GM23248 (cell line): ENCODE measurements at places on chromosomes 3 and 15. TPM values are rescaled to one million over a fixed set of nuclear protein-coding genes. Genes with fewer than 3 reads are reported as not detected.
A peak's percentile ranks its signal among the peaks of the same experiment; 100 is the strongest.

PCOLCE2 gene
- total RNA-seq, result 46.4 and 69.2 TPM in 2 replicates

TRPM7 gene
- 38.4 and 75.2 TPM in 2 replicates for total RNA-seq

SLC12A8 gene
- total RNA-seq, result 7.8 and 12.0 TPM in 2 replicates

GRCh38 chr15:56725386-56725785 is 7.9 kb downstream of the ZNF280D start:
- DNase-seq, result no peak
- H3K27me3 ChIP-seq, result no peaks in the 10 kb centered on the region
- peaks cover 14% of the 10 kb centered on the region; the same call in 1 of the 2 replicates for H3K36me3 ChIP-seq
- H3K4me1 ChIP-seq, result peaks cover 15% of the 10 kb centered on the region

XCR1 gene
- total RNA-seq, result not detected in 2 replicates

SPSB4 gene
- total RNA-seq, result not detected in 2 replicates

- peak; percentile 100 for DNase-seq
- H3K36me3 ChIP-seq, result no peaks in the 10 kb centered on the region
- H3K4me3 ChIP-seq, result peak overlapping the region; percentile 67
- H3K27ac ChIP-seq, result peak overlapping the region; percentile 91
- H3K4me1 ChIP-seq, result peaks cover 93% of the 10 kb centered on the region
These were observed 54.6 kb downstream of the RBMS3 start for GRCh38 chr3:29335438-29335837.

DNA sequence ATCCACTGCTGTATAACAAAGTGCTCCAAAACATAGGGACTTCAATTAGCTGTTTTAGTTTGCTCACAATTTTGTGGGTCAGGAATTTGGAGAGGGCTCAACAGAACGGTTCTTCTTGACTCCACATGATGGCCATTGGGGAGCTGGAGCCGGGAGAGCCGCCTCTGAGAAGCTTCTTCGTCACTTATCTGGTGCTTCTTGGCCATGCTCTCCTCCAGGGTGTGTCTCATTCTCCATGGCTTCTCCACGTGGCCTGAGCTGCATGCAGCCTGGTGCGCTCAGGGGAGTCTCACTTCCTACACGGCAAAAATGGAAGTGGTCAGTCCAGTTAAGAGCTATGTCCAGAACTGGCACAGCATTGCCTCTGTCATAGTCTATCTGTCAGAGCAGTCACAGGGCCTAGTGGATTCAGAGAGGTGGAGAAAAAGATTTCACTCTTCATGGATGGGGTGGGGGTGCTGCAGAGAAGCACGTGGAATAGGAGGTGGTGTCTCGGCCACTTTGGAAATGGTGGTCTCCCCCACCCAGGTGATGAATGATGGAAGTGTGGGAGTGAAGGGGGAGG is 26.3 kb upstream of the PRR23E start:
- no peak for DNase-seq
- peaks cover 7% of the 10 kb centered on the region; the same call in 1 of the 2 replicates for H3K4me1 ChIP-seq
- H3K36me3 ChIP-seq, result no peaks in the 10 kb centered on the region
- H3K27ac ChIP-seq, result no peak overlapping the region
- H3K27me3 ChIP-seq, result no peaks in the 10 kb centered on the region; the same call in none of the 2 replicates

GRCh38 chr3:46895204-46895660 is 17.7 kb downstream of the PTH1R start:
- no peak overlapping the region for H3K4me3 ChIP-seq
- DNase-seq, result peak; percentile 64
- no peak overlapping the region for H3K27ac ChIP-seq
- no peaks in the 10 kb centered on the region for H3K4me1 ChIP-seq

- H3K36me3 ChIP-seq, result no peaks in the 10 kb centered on the region
- no peak overlapping the region for H3K27ac ChIP-seq
- DNase-seq, result no peak
- no peaks in the 10 kb centered on the region for H3K27me3 ChIP-seq
These were observed 70.9 kb upstream of the RGMA start for GRCh38 chr15:93159930-93160329.

SLC2A2 gene
- not detected in 2 replicates for total RNA-seq

DNA sequence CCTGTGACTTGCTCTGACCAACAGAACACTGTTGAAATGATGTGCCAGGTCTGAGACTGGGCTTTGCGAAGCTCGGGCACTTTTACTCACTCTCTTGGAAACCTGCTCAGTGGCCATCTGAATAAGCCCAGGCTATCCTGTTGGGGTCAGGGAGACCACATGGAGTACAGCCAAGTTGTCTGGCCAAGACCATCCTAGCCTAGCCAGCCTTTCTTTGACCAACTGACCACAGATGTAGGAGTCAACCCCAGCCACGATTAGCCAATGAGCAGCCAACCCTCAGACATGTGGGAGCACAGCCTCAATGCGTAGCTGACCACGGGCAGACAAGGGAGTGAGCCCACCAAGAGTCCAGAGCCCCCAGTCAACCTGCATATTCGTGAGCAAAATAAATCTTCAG is 26.1 kb downstream of the CCR9 start:
- peaks cover 18% of the 10 kb centered on the region for H3K4me1 ChIP-seq
- no peak overlapping the region for H3K4me3 ChIP-seq
- H3K27me3 ChIP-seq, result no peaks in the 10 kb centered on the region
- no peak for DNase-seq
- H3K27ac ChIP-seq, result no peak overlapping the region

TICRR gene
- total RNA-seq, result 2.3 and 2.4 TPM in 2 replicates

IGF2BP2 gene
- total RNA-seq, result 60.6 and 86.0 TPM in 2 replicates

ZSCAN29 gene
- total RNA-seq, result 11.6 and 18.7 TPM in 2 replicates

IQGAP1 gene
- total RNA-seq, result 165 and 185 TPM in 2 replicates

HYKK gene
- total RNA-seq, result 3.2 and 3.9 TPM in 2 replicates

CD86 gene
- total RNA-seq, result not detected in 2 replicates

ISL2 gene
- total RNA-seq, result 2.2 and 2.8 TPM in 2 replicates

GRCh38 chr3:14905055-14905657 is 42.2 kb upstream of the NR2C2 start:
- no peaks in the 10 kb centered on the region for H3K36me3 ChIP-seq
- no peak overlapping the region for H3K27ac ChIP-seq
- H3K4me3 ChIP-seq, result no peak overlapping the region
- H3K27me3 ChIP-seq, result no peaks in the 10 kb centered on the region
- no peaks in the 10 kb centered on the region for H3K4me1 ChIP-seq

ASB14 gene
- total RNA-seq, result not detected in 2 replicates

GRCh38 chr3:144314946-144315345 is 343.3 kb downstream of the DIPK2A start:
- H3K27me3 ChIP-seq, result no peaks in the 10 kb centered on the region
- H3K36me3 ChIP-seq, result no peaks in the 10 kb centered on the region
